ENCODE measurements at places on chromosomes 4 and X.

GRCh38 chrX:20666331-20666730, 399.6 kb upstream of the RPS6KA3 start:
- no peaks in the 10 kb centered on the region for H3K36me3 ChIP-seq
- no peaks in the 10 kb centered on the region for H3K4me1 ChIP-seq
- no peak overlapping the region for H3K4me3 ChIP-seq
- no peak overlapping the region for H3K27ac ChIP-seq
- H3K27me3 ChIP-seq: no peaks in the 10 kb centered on the region
- DNase-seq: no peak

GRCh38 chr4:187961171-187961570, 34.4 kb upstream of the ZFP42 start:
- H3K27ac ChIP-seq: no peak overlapping the region
- no peaks in the 10 kb centered on the region for H3K4me1 ChIP-seq
- H3K27me3 ChIP-seq: no peaks in the 10 kb centered on the region
- H3K4me3 ChIP-seq: no peak overlapping the region
- DNase-seq: no peak

GRCh38 chr4:175536852-175537453, 275.1 kb downstream of the GPM6A start:
- DNase-seq: no peak
- H3K4me3 ChIP-seq: no peak overlapping the region
- H3K27me3 ChIP-seq: no peaks in the 10 kb centered on the region
- H3K27ac ChIP-seq: no peak overlapping the region
- H3K36me3 ChIP-seq: no peaks in the 10 kb centered on the region

GRCh38 chr4:17962171-17962570, 59.4 kb downstream of the LCORL start:
- H3K4me3 ChIP-seq: no peak overlapping the region
- peaks cover 11% of the 10 kb centered on the region for H3K36me3 ChIP-seq
- DNase-seq: no peak
- no peaks in the 10 kb centered on the region for H3K4me1 ChIP-seq

- no peak overlapping the region for H3K27ac ChIP-seq
- DNase-seq: no peak
- no peaks in the 10 kb centered on the region for H3K4me1 ChIP-seq
Measured at GRCh38 chrX:45435481-45435880, 234.8 kb upstream of the DIPK2B start.

All from naive B cell (primary cell).